Activated CD4-positive, alpha-beta T cell treated with anti-CD3 and anti-CD28 coated beads, Interleukin-10, Interleukin-2, amounts not matched to agents 100 ng/mL and 50 ng/mL, durations not matched to agents 16 hours and 8 hours (primary cell): ENCODE measurements at places on chromosomes 4 and X.

DNA sequence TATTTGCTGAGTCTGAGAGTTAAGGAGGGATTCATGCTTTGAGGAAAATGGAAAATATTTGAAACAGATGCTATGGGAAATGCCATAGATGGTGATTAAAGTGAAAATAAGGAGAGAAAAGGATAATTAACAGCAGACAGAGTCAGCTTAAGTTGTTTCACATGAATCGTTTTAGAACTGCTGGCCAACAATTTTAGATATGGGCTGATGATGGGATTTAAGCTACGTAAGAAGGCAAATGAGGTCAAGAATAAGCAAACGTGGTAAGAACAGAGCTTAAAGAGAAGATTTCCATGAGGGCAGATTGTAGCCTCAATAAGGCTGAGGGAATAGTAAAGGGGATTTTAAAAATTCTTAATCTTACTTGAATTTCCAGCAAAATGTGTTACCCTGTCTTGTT lies 77.9 kb downstream of the MFAP3L start:
- DNase-seq = no peak

DNA sequence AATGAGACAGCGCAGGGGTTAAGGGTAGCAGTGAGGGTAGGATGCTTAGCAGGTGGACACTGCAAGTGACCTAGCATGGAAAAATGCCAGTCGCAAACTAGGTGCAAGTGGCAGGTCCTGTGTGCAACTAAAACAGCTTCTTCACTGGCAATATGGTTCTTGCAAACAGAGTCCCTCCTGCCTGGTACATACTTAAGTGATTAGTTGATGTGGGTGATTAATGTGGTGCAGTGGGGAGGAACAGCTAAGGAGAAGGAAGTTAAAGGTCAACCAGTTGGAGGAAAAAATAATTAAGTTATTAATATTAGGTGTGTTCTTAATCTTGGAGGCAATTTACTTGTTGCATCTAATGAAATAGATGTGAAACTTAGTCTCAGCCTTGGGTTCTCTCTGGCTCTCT lies 121.6 kb upstream of the IGFBP7 start:
- DNase-seq = no peak

DNA sequence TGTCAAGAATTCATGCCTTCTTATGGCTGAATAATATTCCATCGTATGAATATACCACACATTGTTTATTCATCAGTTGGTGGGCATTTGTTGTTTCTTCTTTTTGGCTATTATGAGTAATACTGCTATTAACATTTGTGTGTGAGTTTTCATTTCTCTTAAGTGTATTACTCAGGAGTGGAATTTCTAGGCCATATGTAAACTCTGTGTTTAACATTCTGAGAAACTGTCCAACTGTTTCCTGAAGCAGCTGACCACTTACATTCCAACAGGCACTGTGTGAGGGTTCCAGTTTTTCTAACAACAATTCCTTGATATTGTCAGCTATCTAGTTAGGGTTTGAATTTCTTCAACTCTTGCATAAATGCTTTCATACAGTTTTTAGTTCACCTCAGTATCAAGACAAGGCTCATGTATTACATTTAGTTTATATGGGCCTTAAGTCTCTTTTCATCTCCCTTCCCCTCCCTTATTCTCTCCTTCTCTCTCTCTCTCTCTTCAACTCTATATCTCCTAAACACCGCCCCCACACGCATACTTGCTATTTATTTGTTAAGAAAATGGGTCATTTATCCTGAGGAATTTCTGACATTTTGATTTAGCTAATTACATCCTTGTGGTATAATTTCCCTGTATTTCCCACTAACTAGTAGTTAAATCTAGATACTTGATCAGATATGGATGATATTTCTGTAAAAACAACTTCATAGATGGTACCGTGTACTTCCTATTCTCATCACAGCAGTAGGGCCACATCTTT lies 77.4 kb downstream of the WDR19 start:
- DNase-seq = no peak

GRCh38 chr4:113040793-113041192 lies 8.7 kb upstream of the ANK2 start:
- DNase-seq = no peak

GRCh38 chrX:83260288-83260687 lies 247.8 kb upstream of the POU3F4 start:
- DNase-seq = no peak

GRCh38 chr4:185040523-185040922 lies 22.2 kb downstream of the HELT start:
- DNase-seq = peak; percentile 21

DNA sequence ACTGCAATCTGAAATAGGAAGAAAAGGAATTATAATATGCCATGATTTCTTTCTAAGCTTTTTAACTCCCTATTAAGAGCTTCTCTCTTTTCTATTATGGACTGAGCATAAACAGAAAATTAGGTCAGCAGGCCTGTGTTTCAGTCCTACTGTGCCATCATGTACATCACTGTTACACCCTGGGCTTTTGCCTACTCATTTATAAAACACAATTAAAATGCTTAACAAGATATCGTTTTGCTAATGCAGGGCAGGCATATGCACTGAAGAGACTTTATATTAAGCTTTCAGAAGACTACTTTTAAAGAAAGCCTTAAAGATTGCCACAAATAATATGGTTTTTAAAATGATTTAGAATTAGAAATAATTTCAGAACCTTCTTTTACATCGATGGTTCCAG lies 828 bp upstream of the BBS12 start:
- no peak for DNase-seq

GRCh38 chrX:115229337-115230003 lies 4.4 kb downstream of the LRCH2 start:
- DNase-seq = no peak

DNA sequence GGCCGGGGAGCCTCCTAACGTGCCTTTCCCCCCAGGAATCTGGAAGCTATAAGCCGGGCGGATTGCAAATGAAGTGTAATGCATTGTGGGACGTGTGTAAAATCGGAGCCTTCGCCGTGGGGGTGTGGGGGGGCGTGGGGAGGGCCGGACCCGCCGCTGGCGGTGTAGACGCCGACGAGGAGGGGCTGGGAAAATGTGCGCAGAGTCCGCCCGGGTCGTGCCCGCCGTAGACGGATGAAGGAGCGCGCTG lies 1.3 kb downstream of the STOX2 start:
- no peak for DNase-seq

DNA sequence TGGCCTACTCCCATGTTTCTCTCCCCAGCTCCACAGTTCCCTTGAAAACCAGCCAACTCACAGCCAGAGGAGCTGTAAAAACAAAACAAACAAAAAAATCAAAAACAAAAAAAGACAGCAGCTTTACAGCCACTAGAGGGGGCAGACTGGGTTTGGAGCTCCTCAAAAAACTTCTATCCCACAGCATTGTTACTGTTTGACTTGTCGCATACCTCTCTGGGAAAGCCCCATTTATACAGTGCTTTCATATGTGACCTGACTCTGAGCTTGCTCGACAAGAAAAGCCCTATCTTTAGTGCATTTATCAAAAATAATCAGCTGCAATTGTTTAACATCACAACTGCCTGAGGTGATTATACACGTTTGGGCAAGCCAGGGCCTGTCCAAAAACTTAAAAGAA lies 21.6 kb downstream of the TSPAN6 start:
- DNase-seq = peak; percentile 64

DNA sequence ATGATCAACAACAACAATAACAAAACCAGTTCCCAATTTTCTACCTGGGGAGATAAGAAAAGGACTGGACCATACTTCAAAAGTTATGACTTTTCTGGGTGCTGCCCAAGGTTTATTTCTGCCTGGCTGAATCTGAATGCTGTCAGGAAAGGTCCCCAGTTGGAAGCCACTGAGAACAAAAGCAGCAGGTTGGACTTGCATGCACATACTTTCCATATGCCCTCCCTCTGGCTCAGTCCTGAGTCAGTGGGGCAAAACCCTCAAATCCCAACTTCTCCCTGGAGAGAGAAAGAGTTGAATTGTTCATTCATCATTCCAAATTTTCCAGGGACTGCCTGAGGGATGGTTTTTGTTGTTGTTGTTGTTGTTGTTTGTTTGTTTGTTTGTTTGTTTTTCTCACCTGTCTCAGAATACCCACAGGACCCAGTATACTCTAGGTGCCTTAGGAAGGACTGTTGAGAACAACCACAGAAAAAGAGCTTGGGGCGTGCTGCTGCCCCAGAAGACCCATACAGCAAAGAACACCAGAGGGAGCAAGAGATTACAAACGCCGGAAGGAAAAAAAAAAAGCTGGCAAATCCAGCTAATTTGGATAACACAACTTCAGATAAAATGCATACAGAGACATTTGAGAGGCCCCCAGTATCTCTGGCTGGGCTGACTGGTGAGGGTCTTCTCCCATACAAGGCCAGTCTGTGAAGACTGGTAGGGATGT lies 138.9 kb upstream of the INPP4B start:
- no peak for DNase-seq

- DNase-seq = no peak
Observed at GRCh38 chr4:141047228-141047884, 85.9 kb downstream of the RNF150 start.

DNA sequence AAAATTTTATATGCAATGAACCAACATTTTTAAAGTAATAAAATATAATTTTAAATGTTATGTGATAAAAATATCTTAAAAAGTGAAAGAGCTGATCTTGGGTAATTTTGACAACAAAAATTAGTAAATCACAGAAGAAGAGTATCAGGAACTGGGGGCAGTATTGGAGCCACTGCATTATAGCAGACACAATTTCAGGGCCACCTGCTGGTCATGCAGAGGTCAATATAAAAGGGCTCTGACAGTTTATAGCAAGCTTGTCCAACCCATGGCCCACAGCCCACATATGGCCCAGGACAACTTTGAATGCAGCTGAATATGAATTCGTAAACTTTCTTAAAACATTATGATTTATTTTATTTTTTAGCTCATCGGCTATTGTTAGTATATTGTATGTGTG lies 13.0 kb upstream of the LEF1 start:
- no peak for DNase-seq

- DNase-seq = no peak
Observed at GRCh38 chr4:114481856-114482255, 116.8 kb upstream of the UGT8 start.

DNA sequence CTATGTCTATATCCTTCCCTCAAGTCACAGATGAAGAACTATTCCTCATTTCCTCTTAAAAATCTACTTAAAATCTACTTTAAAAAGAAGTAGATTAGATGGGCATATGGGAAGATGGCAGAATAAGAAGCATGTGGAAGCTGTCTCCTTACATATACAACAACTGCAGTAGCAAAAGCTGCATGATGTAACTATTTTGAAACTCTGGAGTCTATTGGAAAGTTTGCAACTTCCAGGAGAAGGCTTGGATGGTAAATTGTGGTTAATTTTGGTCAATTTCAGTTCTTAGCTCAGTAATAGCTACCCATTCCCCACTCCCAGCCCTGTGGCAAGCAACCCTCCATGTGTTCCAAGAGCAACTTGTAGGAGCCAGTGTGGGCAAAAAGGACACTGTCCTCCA lies 36.9 kb downstream of the MORC4 start:
- no peak for DNase-seq

- no peak for DNase-seq
Observed at GRCh38 chr4:8832113-8832915, 39.3 kb downstream of the HMX1 start.

DNA sequence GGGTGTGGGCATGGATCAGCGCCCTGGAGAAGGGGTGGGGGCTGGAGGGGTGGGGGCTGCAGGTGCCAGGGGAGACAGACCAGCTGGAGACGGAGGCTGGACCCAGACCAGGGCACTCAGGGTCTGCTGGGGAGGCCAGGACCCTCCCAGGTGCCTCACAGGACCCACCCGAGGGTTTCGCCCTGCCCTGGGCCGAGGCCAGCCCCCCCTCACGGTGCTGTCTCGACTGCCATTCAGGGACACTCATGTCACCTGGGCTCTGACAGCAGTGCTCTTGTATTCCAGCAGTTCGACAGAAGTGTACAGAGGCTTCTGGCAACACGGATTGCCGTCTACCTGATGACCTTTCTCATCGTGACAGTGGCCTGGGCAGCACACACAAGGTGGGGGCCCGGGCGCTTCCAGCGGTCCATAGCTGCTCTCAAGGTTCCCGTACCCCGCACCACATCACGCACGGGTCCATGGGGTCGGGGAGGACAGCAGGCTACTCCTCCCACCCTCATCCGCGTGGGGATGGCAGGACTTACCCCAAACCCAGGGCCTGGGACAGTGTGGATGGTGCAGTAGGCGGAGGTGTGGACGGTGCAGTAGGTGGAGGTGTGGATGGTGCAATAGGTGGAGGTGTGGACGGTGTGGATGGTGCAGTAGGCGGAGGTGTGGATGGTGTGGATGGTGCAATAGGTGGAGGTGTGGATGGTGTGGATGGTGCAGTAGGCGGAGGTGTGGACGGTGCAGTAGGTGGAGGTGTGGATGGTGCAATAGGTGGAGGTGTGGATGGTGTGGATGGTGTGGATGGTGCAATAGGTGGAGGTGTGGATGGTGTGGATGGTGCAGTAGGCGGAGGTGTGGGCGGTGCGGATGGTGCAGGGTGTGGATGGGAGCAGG lies 18.1 kb downstream of the TMEM175 start:
- no peak for DNase-seq

GRCh38 chr4:2788101-2788500 lies 4.8 kb upstream of the SH3BP2 start:
- DNase-seq = no peak

DNA sequence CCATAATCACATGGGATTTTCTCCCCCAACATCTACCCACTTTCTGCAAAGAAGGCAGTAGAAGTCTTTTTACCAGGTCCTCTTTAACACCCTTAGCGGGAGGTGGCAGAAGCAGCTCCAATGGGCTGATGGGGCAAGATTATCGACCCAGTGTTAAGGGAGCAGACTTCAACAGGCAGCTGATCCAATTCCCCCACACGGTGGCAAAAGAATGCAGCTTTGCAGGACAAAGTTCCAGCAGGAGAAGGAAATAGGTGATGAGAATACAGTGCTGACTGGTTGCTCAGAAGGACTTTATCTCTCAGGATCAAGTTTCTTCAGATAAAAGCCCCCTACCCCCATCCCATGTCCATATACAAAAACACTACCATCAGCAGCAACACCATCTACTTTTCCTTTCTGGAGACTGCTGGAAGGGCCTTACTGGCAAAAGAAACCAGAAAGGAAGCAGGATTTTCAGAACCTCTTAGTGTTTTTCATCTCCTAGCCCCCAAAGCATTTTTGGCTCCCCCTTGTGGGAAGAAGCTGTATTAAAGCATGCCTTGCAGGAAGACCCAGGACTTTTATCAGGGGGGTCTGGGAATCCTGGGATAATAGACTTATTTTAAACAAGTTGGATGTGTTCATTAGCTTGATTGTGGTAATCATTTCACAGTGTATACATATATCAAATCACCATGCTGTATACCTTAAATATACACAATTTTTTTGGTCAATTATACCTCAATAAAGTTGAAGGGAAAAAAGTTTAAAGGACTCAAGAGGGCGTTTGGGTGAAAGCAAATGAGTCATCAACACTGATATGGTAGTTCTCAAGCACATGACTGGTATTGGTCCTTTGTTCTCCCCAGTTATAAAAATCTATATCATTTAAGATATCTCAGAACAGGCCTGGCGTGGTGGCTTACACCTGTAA lies 146.4 kb downstream of the GPC3 start:
- DNase-seq = peak; percentile 34

GRCh38 chrX:11666952-11667685 lies 1.4 kb upstream of the ARHGAP6 start:
- no peak for DNase-seq

GRCh38 chr4:25783943-25784342 lies 78.8 kb downstream of the SEL1L3 start:
- peak; percentile 28 for DNase-seq

GRCh38 chr4:3521621-3522325 lies 10.4 kb downstream of the LRPAP1 start:
- no peak for DNase-seq

GRCh38 chrX:64805683-64806082 lies 170.6 kb downstream of the ZC4H2 start:
- DNase-seq = no peak
